Islet precursor cell (in vitro differentiated cells): ENCODE measurements at places on chromosomes 1 and 21.
A peak's percentile ranks its signal among the peaks of the same experiment; 100 is the strongest.

DNA sequence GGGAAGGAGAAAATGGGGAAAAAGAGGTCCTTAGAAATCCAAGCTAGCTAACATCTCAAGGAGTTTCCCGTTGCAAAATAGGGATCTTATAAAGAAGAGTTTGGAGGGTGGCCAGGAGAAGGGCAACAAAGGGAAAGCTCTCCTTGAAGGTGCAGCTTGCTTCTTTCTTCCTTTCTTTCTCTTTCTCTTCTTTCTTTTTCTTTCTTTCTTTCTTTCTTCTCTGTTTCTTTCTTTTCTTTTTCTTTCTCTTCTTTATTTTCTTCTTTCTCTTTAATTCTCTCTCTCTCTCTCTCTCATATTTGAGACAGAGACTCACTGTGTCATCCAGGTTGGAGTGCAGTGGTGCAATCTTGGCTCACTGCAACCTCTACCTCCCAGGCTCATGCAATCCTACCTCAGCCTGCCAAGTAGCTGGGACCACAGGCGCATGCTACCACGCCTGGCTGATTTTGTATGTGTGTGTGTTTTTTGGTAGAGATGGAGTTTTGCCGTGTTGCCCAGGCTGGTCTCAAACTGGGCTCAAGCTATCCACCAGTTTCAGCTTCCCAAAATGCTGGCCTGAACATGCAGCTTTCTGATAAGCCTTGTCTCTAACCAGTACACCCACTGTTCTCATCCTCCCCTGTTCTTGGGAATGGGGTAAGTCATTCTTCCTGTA, 44.4 kb downstream of the RNF11 start:
- DNase-seq: no peak

DNA sequence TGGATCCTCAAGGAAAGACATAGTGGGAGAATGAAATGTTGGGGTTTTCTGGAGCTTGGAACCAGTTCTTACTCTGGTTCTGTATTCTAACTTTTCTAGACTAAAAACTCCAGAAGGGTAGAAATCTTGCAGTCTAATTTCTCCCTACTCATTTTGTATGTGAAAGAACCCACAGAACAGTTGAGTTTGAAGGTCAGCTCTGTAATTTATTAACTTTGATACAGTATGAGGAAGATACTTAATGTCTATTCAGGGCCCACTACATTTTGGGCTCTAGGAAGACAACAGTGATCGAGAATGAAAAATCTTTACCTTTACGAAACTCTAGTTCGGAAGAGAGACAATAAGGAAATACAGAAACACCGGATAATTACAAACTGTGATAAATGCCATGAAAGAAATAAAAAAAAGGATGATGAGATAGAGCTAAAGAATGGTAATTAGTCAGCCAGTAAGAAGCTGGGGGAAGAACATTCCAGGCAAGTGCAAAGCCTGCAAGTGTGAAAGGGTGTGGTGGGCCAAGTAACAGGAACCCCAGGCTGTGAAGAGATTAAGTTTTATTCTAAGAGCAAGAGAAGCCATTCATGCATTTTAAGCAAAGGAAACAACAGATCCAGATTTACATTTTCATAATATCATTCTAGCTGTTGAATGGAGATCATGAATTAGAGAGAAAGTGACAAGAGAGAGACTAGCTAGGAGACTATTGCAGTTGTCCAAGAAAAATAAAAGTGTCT, 159.9 kb upstream of the HMCN1 start:
- no peak for DNase-seq

GRCh38 chr1:225430301-225430700, 2.5 kb upstream of the LBR start:
- no peak for DNase-seq

- no peak for DNase-seq
These were observed 20.3 kb downstream of the RNASEL start for GRCh38 chr1:182568647-182569284.

DNA sequence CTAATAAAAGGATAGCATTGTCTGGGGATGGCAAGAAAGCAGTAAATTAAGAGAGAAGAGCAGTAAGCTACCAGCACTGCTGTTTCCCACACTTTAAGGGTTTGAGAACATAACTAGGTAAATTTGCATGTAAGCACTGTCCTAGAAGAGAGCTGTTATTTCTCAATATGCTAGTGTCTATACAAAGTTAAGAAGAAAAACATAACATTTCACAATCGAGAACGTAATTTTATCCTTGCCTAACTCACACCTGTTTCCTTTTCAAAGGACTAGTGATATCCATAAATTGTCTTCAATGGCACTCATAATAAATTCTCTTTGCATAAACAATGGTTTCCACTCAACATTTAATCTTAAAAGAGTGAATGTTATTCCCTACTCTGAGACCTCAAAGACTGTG, 576.0 kb downstream of the PTBP2 start:
- no peak for DNase-seq

DNA sequence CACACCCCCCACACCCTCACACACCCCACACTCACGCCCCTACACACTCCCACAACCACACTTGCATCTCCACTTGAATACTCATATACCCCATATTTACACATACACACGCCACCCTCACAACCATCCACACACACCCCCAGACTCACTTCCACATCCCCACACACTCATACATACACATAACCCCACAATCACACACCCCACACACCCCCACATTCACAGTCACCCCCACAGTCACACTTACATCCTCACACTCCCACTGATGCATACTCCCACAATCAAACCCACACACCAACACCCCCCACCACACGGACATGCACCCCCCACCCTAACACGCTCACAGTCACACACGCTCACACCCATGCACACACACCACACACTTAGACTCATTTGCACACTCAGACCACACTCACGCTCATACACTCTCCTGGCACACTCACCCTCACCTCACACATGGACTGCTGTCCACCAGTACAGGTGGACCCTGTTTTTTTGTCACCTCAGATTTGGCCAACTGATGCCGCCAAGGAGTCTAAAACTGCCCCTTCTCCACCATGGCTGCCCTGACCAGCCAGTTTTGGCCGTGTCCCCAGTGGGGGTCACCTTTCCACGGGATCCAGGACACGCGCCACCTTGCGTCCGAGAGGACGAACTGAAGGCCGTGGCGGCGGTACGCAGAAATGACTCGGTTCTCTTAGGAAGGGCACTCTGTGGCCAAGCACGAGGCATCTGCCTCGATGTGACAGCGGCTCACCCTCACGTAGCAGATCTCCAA, 45.3 kb upstream of the EDN2 start:
- no peak for DNase-seq

DNA sequence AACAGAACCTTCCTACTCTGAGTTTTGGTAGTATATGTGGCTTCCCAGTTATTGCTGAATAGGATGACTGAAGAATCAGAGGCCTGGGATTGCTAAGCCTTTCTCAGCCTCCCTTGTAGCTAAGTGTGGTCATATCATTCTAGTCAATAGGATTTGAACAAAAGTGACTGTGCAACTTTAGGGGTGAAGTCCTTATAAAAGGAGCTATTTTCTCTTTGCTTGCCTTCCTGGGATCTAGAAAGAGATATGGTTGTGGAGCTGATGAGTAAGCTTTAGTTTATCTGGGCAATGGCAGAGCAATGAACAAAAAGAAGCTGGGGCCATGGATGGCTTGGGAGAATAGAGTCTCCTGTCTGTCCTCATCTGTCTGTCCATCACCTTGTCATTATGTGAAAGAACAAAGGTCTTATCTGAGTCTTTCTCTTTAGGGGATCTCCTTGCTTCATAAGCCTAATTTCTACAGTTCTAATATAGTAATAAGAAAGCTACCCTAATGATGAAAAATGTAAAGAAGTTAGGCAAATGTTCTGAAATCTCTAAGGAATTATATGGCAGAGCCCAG, 91.5 kb downstream of the TENT5C start:
- DNase-seq: no peak

DNA sequence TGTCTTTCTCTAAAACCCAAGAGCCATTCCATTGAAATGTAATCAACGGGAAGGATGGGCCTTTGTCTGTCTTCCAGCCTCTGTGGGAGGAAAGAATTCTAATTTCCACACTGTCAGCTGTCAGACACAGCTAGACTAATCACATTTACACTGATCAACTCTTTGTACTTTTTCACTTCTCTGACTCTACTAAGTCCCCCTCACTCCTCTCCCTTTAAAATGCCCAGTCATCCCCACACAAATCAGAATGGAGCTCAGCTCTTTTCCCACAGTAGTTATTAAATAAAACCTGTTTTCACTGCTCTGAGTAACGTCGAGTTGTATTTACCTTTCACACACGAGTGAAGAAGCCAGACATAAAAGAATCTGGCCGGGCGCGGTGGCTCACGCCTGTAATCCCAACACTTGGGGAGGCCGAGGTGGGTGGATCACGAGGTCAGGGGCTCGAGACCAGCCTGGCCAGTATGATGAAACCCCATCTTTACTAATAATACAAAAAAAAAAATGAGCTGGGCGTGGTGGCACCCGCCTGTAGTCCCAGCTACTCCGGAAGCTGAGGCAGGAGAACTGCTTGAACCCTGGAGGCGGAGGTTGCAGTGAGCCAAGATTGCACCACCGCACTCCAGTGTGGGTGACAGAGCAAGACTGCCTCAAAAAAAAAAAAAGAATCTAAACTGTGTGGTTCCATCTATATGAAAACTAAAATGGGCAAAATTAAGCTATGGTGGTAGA, 13.3 kb downstream of the ZBTB8OS start:
- no peak for DNase-seq

DNA sequence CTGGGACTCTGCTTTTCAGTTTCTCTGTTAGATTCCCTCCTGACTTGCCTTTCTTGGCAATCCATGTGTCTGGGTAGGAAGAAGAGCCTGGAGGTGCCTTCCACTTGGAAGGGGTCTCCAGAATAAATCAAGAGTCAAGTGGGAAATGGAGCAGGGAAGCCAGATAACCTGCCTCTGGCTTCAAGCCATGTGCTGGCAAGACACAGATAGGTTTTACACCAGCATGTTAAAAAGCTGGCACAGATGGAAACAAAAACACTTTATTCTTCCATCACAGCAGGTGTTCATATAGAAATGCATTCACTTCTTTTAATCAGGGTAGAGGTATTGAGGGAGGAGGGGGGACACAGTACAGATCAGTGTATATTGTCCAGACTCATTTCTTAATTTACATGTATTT, 356.9 kb upstream of the RUNX1 start:
- no peak for DNase-seq

GRCh38 chr21:31198575-31198974, 145.5 kb downstream of the TIAM1 start:
- no peak for DNase-seq

DNA sequence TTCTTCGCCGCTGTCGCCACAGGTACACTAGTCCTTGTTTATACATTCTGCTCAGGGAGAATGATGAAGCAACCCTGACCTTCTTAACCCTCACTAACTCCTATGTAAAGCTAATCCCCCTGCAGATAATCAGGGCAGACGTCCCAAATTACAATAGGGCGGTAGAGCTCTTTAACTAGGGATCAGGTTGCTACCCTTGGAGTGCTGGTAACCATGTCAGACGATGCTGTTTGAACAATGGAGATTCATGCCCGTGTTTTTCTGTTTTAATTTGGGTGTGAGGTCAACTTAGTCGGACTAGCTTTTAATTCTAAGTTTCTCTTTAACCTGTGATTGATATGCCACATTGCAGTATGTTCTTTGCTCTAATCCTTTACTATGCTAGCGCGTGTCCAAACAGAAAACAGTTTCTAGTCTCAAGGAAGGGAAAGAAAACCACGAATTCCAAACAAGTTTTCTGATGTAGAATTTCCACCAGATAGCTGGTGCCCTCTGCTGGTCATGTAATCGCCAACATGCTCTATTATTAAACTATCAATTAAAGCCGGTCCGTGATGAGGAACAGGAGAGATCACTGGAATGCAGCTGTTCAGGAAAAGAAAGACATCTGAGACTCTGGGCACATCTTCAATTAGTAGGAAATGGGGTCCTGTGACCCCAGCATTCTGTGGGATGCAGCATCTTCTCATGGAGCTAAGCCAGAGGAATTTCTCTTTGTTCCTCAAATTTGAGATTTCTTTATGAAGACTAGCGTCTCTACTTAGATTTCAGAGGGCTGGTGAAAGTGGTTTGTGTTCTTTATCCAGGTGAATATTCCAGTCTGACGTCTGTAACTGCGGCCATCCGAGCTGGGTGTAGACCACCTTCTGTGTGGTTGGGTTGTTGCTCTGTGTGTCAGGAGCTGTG, 18.3 kb upstream of the VAMP3 start:
- peak; percentile 64 for DNase-seq

DNA sequence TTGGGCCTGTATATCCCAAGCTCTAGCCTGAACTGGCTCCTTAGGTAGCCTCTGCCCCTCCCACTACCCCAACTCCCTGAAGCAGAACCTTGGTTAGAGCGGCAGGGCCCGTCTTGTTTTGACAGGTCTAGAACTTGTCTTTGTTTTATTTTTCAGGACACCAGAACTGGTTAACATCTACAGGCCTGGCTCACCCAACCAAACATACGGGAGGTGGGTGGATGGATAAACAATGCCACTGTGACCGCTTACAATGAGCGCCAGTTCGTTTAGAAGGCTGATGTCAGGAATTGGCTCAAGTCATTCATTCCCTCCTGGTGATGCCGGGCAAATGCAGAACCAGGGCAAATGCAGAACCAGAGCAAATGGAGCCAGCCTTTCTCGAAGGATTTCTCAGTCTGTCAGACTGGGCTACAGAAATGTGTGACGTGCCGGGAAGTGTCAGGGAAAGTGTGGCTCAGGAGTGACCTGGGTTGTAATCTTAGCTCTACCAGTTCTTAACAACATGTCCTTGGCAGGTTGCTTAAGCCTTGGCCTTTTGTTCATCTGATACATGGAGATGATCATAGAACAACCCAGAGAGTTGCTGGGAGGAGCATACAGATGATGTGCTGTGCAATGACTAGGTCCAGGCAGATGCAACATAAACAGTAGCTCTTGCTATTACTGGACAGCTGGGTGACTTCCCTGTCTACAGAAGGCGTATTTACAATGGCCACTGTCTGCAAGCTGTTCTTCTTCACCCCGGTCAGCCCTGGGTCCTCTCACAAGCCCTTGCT, 30.5 kb upstream of the BTG2 start:
- no peak for DNase-seq

DNA sequence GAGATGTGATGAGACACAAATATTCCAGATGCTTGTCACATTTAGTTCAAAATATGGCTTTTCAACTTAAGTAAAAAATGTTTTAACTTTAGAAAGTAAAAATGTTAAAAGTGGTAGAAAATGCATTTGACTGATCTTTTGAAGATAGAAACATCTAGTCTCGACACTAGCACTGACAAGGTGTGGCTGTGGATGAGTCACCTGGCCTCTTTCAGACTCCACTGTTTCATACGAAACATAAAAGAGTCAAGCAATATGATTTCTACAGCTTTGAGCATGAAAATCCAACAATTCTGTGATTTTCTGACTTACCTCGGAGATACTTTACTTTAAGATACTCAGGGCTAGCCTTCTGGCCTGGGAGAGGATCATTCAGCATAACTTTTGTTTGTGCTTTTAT, 47.7 kb downstream of the TTC13 start:
- DNase-seq: no peak

DNA sequence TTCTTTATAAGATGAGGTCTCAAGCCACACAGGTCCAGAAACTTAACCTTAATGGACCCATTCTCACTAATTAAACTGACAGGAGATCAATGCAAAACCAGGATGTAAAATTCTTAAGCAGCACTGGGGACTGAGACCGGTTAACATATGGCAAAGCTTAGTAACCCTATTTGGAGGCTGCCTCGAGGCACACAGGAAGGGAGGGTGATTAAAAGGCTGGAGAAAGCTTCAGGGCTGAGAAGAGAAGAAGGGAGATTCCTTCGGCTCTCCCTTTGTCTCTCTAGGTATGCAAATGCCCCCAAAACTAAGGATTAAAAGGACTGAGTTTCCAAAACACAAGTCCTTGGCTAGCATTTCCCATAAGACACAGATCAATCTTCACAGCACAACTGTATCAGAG, 120.8 kb upstream of the DSCAM start:
- DNase-seq: peak; percentile 55
